ENCODE measurements at places on chromosomes 5 and 9. TPM values are rescaled to one million over a fixed set of nuclear protein-coding genes. Genes with fewer than 3 reads are reported as not detected.

PCDHGC5 gene
- total RNA-seq = 0.19 TPM

DNA sequence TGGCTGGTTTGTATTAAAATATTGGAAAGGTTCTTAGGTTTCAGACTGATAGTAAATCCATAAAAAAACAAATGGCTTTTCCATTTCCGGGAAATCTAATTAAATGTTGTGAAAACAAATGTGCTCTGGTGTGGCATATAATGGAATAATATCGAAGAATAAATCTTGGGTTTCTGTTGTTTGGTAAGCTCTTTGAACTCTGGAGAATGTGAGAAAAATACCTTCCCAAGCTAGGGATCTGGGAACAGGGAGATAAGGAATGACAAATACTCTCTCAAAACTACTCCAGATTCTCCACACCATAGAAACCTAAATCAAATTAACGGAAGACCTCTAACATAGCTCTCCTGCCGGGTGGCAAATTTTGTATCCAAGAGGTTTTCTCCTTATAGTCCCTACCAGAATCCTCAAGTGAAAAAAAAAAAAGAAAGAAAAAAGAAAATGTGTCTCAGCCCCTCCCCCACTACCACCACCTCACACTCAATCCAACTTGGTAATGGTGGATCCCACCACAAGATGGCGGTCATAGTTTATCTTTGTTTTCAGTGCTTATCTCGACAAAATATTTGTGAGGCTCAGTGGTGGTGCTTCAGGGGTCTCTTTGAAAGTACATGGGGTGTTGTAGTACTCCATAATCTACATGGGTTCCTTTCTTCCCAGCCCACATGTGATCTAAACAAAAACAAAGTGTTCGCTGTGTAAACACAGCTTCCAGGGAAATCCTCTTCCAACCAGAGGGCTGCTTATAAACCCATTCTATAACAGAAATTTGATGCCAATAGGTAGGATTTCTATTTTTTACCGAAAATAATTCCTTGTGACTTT lies 54.5 kb upstream of the FST start:
- DNase-seq = peak; percentile 79

CDKN2B gene
- not detected for total RNA-seq

STKLD1 gene
- total RNA-seq = 1.4 TPM

DNA sequence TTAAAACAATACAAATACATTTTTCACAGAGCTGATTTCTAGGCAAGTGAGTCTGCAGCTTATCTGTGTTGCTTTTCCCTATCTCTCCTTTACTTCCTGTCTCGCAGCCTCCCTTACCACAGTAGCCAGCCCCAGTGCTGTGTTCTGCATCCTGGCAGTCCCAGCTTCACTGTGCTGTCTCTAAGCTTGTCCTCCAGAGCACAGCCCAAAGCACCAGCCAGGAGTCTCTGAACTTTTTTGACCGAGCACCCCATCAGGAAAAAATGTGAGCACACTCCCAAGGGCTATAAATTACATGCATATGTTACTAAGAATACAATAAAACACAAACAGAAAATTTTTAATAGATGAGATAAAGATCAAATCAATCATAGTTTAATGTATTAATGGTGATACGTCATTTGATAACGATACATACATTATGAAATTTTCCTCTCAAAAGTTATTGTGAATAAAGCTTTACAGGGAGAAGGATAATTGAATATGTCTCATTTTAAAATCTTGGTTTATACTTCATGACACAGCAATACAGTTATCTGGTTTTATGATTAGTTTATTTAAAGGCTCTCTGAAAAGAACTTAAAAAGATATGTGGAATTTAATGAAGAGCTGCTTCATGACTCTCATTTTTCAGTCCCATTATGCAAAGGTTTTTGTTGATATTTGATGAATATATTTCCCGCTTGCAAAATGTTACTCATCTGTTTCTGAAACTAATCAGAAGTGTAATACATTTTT lies 7.3 kb upstream of the RHOBTB3 start:
- DNase-seq = no peak

HTR4 gene
- not detected for total RNA-seq

HAVCR2 gene
- total RNA-seq = not detected

LCN15 gene
- 0.05 TPM for total RNA-seq

Data from SK-MEL-5 (cell line).